ENCODE measurements at places on chromosomes 7 and 10.

- DNase-seq: no peak
These were observed 14.5 kb downstream of the ANKIB1 start for GRCh38 chr7:92260248-92260781.

DNA sequence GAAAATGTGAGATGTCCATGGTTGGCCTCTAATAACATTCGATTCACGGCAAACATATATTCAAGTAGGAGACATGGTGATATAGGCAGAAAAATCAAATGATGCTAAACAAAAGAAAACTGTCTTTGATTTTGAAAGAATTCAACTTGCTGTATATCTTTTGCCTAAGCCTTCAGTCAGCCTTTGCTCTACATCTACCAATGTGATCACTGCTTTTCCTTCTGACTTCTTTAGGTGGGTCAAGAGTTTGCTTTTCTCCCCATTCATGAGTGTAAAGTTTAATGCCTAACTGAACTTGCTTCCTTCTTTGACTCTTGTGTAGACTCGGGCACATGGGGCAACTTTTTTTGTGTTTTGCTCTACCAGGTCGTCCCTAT lies 417 bp upstream of the HIF1AN start:
- DNase-seq: no peak

DNA sequence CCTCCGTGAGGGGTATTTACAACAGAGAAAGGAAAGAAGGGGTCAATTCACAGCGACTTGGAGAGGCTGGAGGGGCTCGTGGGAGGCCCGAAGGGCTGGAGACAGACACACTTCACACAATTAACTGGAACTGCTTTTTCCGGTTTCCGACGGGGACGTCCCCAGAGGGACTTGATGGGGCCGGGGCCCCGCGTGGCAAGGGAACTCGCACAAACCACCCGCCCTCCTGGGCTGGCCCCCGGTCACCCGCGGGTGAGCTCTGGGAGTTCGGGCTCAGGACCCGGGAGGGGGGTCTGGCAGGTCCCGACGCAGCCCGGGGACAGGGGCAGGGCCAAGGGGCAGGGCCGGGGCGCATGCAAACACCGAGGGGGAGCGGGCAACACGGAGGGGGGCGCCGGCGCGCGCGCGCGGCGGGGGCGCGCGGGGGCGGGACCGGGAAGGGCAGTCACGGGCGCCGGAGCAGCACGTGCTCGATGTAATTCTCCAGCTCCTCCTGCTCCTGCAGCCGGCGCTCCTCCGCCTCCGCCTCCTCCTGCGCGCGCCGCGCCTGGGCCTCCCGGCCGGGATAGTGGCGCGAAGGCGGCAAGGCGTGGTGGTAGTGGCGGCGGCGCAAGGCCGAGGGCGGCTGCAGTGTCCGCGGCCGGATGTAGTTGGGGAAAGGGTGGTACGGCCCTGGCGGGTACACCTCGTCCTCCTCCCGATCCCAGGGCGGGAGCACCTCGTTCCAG lies 2.7 kb downstream of the VGF start:
- no peak for DNase-seq

- DNase-seq: no peak
These were observed 266.9 kb downstream of the TNS3 start for GRCh38 chr7:47314728-47315607.

- no peak for DNase-seq
These were observed 560.5 kb downstream of the ACTR3B start for GRCh38 chr7:153320005-153320404.

GRCh38 chr10:17144757-17145156 lies 15.1 kb upstream of the CUBN start:
- peak; percentile 77 for DNase-seq

DNA sequence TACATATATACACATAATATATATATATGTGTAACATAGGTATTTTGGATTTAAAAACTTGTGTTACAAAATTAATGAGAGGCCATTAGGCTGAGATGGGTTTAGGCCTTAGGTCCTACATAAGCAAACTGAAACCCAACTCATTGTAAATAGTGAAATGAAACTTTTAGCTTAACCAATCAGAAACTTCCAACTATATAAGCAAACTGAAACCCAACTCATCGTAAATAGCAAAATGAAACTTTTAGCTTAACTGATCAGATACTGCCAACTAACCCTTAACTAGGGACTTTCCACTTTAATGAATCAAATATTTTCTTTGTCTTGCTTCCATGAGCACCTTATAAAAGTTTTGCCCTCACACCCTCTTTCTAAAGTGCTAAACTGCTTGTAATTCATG lies 17.3 kb upstream of the SAMD9L start:
- no peak for DNase-seq

DNA sequence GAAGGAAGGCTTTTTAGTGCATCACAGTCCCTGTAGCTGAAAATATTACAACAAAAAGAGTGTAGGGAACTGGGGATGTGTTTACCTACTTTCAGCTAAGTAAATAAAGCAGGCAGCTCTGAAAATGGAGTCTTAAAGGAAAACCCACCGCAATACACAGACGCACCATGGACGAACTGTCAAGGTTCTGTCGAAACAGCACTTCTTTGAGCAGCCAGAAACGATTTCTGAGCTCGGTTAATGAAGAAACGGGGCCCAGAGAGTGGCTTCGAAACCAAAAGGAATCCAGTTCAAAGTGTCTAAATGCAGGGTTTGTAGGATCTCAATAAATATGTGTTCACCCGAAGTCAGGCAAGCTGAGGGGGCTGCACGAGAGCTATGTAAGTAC lies 275.4 kb upstream of the NEBL start:
- no peak for DNase-seq

- DNase-seq: peak; percentile 36
These were observed 41.7 kb upstream of the LOXL4 start for GRCh38 chr10:98309366-98310355.

Data from activated CD4-positive, alpha-beta T cell treated with anti-CD3 and anti-CD28 coated beads for 48 hours (primary cell).